Stimulated activated CD8-positive, alpha-beta memory T cell treated with anti-CD3 and anti-CD28 coated beads, Interleukin-12 subunit alpha, Interleukin-12 subunit beta, amount 100 ng/mL, for 1 hour (primary cell): ENCODE measurements at places on chromosomes 2 and 18.

- DNase-seq = no peak
These were observed 68.4 kb upstream of the MFF start for GRCh38 chr2:227256605-227257004.

DNA sequence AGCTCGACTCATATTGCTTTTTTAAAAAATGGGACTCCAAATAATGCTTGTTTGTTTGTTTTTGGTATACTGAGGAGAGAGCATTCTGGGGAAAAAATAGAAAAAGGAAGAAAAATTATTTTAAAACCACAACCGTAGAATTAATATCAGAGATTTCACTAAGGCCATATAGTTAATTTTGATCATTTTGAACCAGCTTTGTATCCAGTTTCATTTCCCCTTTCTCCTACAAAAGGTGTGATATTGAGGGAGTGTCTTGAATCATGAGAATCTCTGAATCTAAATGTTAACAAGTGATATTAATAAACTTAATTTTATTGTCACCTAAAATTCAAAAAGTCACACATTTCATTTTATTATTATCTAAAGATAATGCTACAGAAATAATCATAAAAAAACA lies 198.5 kb upstream of the GALNT5 start:
- DNase-seq = no peak

DNA sequence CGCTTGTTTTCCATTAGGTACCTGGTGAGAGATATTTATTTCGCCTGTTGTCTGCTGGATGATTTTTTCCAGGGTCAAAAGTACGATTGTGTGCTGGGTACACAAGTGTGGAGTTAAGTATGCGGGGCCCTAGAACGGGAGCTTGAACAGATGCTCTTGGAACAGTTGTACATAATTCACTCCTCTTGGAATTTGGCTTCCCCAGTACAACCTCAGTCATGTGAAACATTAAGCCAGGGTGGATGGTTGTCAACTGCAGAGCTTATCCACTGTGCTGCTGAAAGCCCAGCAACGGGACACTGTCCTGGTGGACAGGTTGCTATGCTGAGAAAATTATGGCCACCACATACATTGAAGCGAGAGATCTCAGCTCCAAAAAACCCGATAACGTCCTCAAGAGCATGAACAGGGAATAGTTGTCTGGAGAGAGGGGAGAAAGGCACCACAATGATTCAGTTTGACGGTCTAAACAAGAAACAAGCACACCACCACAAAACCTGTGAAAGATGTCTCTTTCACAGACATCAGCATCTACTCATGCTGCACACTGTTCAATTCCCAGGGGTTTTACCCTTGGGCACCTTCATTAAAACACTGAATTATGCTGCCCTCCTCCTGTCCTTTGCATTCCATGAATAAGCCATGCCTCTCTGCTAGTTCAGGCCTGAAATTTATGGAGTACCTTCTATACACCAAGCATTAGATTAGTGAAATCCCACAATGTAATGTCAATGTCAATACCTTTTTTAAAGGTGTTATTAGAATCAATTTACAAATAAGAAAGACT lies 176.8 kb upstream of the TRIB2 start:
- DNase-seq = no peak

DNA sequence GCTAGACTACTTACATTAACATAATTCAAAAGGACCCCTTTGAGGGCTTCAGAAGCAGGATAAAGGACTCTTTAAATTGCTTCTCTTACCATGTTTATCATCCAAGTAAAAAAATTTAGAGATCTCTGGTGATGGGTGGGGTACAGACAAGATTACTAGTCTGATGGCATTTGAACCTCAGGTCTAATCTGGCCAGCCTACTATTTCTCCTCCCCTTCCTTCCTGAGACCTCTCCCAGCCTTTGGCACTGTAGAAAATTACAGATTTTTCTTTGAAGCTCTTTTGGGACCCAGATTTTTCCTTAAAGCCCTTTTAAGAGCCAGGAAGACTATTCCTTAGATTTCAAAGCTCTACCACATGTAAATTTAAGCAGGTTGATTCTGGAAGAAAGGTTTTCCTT lies 28.9 kb downstream of the GCA start:
- no peak for DNase-seq

GRCh38 chr2:117470311-117471095 lies 344.0 kb upstream of the DDX18 start:
- DNase-seq = no peak

- DNase-seq = no peak
These were observed 48.9 kb downstream of the CHST9 start for GRCh38 chr18:27136208-27136535.

- no peak for DNase-seq
These were observed 16.7 kb downstream of the ZEB2 start for GRCh38 chr2:144503242-144503641.

GRCh38 chr2:84925336-84925723 lies 19.9 kb downstream of the TMSB10 start:
- no peak for DNase-seq

DNA sequence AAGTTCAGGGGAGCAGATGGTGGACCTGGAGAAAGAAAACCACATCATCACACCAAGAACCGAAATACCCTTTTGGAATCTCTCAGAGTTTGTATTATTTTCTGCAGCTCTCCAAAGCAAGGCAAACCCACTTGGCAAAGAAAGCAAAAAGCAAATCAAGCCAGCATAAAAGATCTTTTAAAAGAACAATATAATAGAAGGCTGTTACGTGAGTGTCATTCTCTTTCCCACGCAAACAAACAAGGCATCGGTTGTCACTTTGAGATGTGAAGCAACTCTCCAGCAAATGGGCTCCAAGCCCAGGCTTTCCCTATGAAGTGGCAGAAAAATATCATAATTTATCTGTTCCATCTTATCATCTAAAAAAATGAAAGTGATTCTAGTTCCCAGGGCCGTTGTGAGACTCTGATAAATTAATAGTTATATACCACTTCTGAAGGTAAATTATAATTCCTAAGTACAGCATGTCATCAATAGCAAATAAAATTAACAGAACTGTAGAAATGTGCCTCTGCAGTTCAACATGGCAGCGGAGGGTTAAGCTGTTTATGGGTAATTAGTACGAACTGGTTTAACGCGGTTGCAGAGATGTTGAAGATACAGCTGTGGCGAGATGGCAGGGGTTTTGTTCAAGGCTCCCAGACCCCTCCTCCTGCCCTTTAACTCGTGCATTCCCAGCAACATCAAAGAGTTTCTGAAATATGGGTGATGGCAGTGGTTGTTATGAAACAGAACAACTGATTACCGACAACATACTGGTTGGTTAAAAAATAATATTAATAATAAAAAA lies 89.2 kb downstream of the EPHA4 start:
- DNase-seq = no peak

DNA sequence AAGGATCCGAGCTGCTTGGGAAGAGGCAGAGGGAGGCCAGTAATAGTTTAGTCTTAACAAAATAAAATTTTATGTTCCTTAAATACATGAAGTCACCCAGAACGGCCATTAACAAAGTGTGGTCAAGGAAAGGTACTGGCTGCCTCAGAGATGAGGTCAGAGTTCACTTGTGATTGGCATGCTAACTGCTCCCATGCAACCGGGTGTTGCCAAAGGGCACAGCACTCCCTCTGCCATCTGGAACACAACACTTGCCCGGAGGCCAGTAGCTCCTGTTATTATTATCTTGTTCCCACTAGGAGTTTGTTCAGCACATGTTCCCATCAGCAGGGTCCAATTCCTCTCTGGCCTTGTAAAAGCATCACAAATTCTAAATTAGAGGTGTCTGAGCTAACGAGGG lies 207.0 kb downstream of the CYP26B1 start:
- DNase-seq = no peak

- no peak for DNase-seq
These were observed 142.0 kb upstream of the SPOPL start for GRCh38 chr2:138359532-138359931.

- DNase-seq = no peak
These were observed 83.7 kb upstream of the SPATS2L start for GRCh38 chr2:200222791-200223190.

- no peak for DNase-seq
These were observed 157.9 kb downstream of the ASB1 start for GRCh38 chr2:238584617-238585016.
